ENCODE measurements at places on chromosomes 1 and 21. TPM values are rescaled to one million over a fixed set of nuclear protein-coding genes. Genes with fewer than 3 reads are reported as not detected.
A peak's percentile ranks its signal among the peaks of the same experiment; 100 is the strongest.

ZNF436 gene
- 12.4 TPM for total RNA-seq

OR2L5 gene
- not detected for total RNA-seq

SAMD13 gene
- total RNA-seq, result 1.7 TPM

SPRR1A gene
- total RNA-seq, result not detected

LEMD1 gene
- total RNA-seq, result not detected

GRIK1 gene
- total RNA-seq, result not detected

CALML6 gene
- total RNA-seq, result not detected

TMPRSS2 gene
- total RNA-seq, result not detected

GJC2 gene
- total RNA-seq, result 1.7 TPM

CTTNBP2NL gene
- total RNA-seq, result 12.6 TPM

KLHDC9 gene
- total RNA-seq, result 5.2 TPM

NCMAP gene
- 0.27 TPM for total RNA-seq

MIXL1 gene
- total RNA-seq, result not detected

SFN gene
- total RNA-seq, result not detected

NBPF4 gene
- not detected for total RNA-seq

DNA sequence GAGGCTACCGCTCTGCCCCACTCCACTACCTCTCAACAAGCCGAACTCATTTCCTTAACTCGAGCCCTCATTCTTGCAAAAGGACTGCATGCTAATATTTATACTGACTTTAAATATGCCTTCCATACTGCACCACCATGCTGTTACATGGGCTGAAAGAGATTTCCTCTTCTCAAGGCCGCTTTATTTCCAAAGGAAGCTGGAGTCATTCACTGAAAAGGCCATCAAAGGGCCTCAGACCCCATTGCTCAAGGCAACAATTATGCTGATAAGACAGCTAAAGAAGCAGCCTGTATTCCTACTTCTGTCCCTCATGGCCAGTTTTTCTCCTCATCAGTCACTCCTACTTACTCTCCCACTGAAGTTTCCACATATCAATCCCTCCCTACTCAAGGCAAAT, 6.9 kb upstream of the HPDL start:
- no peak for DNase-seq

- no peak for DNase-seq
Observed at GRCh38 chr1:67084765-67085318, 30.9 kb upstream of the SLC35D1 start.

DNA sequence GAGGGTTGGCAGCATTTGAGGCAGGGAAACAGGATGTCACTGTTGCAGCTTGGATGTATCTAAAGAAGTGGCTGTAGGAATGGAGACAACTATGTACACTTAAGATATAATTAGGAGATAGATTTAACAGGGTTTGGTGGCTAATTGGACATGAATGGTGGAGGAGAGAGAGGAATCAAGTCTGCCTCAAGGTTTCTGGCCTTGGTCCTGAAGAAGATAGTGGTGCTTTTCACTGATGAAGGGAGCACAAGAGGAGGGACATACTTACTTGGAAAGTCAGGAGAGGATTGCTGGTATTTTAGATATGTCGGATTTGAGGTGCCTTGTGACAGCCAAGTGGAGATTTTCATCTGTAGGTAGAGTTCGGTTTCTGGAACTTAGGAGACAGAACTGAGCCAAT, 123.9 kb downstream of the ST6GALNAC3 start:
- DNase-seq, result no peak

GRCh38 chr1:188660572-188660971, 1817.1 kb downstream of the BRINP3 start:
- no peak for DNase-seq

- DNase-seq, result no peak
Observed at GRCh38 chr1:91673613-91674012, 173.0 kb downstream of the CDC7 start.

DNA sequence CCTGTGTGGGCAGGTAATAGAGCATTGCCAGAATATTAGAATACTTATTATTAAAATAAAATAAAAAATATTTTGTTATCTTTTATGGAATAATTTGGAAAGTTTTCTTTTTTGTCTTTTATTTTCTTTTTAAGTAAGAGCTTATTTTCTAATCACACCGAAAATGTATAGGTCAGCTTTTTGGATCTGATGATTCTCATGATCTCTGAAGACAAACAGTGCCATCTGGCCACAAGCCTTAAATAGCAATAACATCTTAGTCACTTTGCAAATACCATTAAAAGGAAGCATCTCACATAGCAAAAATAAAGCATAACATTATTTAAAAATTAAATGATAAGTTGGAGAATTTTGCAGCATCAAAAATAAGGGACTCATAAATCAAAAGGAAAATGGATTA, 213.8 kb downstream of the PLA2G4A start:
- DNase-seq, result no peak

DNA sequence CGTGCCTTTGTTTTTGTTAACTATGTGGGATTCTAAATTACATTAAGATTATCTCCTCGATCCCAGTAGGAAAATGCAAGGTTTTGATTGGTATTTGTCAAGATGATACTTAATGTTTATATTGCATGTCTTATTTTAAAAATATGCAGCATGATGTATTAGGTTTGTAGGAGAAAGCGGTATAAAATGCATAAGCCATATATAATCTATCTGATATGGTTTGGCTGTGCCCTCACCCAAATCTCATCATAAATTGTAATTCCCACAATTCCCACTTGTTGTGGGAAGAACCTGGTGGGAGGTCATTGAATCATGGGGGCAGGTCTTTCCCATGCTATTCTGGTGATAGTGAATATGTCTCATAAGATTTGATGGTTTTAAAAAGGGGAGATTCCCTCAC, 198.1 kb upstream of the NCAM2 start:
- DNase-seq, result no peak

DNA sequence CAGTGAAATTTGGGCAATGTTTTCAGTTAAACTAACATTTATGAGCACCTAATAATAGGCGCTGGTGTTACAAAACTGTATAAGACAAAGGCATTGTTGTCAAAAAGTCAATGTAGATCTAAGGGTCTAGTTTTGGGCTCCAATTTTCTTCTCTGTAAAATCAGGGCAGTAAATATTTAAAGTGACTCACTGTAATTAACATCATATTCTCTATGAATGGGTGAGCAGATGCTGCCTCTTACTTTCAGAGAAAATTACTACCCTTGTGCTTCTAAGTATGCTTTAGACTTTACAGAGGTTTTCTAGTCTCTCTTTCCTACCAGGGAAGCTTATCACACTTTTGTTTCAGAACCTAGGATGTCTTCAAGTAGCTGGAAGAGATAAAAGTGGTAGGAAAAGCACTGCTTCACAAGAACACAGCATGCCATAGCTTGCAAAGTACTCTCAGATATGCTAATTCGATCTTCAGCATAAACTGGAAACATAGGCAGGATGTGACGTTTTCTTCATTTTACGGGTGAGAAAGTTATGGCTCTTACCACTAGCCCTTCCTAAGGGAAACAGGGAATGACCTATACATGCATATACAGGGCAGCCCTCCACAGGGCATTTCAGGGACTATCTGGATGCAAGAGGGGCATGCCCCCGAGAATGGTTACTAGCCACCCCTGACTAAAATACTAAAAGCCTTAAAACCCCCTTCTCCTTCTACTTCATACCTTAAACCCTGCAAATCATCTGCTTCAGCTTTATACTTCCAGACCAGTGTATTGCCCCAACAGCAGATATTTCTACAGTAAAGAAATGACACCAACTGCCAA, 2.6 kb downstream of the C1orf116 start:
- no peak for DNase-seq

GRCh38 chr1:154835531-154836324, 34.4 kb downstream of the KCNN3 start:
- DNase-seq, result no peak

DNA sequence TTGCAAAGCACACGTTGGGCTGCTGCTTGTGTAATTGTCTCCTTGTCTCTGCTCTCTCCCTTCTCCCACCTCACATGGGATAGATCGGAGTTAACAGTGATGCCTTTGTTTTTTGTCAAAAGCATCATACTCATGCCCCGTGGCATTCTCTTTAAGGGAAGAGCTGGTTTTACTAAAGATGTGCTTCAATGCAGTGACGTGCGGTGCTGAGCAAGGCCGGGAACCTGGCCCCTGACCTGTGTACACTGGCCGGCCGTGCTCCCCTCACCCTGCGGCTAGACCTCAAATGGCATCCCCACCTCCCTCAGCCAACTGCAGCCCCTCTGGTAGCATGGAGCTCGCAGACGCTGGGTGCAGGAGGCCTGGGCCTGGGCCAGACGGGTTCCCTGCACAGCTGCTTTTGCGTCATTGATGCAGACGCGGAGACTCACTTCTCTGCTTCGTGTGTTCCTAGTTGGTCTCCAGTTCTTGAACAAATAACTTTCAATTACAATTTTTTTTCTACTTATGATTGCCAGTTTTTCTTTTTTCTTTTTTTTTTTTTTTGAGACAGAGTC, 19.9 kb downstream of the AGPAT3 start:
- DNase-seq, result peak; percentile 63

GRCh38 chr1:50426108-50426700, 3.0 kb upstream of the DMRTA2 start:
- DNase-seq, result no peak

DNA sequence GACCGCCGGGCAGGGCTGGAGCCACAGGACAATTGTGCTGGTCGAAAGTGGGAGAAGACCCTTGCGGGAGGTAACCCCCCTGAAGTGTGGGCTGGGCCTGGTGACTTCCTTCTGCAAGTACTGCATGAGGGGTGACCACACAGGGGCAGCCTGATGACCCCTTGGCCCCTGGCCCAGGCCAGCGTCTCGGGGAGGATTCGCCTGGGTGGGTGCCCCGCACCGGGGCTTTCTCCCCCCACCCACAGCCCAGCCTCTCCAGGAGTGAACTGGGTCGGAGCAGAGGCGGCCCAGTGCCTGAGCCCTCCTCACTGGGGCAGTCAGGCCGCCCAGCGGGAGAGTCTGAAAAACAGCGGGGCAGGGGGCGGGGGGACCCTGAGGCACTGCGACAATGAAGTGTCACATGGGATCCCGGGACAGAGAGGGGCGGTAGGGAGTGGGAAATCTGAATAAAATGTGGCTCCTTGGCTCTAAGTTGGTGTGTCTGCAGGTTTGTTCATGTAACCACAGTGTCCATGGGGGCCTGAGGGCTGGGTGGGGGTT, 1.6 kb upstream of the DNMT3L start:
- no peak for DNase-seq

DNA sequence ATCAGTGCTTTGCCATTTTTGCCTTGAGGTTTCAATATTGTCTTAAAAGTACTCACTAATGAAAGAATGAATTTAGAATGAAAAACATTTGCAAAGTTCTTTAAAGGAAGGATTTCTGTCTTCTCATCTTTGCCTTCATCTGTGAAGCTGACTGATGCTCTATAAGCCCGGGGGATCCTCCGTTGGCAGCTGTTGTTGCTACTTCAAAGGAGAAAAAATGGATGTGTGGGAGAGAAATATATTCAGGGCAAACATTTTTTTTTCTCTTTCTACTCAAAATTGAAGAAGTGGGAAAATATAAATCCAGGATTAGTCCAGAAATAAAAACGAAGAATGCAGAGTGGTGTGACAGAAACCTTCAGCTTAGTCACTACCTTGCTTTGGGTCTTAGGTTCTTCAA, 142.5 kb downstream of the OLFM3 start:
- DNase-seq, result no peak

DNA sequence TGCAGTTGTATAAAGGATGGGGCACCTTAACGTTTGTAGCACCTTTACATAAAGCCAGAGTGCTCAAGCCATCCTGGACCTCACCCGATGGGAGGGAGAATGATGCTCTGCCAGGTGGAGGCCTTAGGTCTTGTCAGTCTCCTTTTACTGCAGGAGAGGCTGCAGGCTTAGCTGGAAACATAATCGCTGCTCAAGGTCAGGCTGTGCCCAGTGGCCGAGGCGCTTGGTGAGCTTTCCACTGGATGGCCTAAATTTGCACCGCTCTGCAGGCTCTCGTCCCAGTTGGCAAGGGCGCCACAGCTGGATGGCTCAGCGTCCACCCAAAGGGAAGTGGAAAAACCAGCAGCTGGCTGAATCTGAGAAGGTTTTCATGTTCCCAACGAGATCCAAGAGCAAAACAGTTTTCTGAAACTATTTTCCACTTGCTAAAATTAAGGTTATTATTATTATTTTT, 438.9 kb downstream of the CAMTA1 start:
- no peak for DNase-seq

GRCh38 chr1:19633106-19633505, 11.0 kb upstream of the NBL1 start:
- no peak for DNase-seq

DNA sequence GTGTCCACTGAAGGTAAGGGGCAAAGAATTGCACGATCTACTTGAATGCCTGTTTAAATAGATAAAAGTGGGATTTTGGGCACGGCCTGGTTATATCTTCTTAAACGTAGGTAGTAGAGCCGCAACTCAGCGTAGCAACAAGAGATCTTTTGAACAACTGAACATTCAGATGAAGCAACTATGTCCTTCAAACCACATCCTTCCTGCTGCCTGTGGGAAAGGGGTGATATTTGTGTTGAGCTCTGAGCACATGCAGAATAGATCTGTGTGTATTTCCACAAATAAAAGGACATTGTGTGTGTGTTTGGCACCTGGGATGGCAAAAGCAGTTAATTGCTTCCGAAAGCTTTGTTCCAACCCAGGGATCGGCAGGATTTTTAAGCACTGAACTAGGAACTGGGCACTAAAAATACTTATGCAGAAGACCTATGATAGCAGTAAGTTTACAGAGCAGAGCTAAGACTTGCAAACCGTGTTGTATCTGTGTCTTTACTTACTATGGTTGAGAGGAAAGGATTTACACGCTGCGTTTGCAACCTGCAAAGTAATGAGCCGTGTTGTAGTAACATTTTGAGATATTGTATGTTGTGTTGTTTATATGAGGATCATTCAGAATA, 333.4 kb downstream of the CHRM3 start:
- DNase-seq, result no peak

- DNase-seq, result no peak
Observed at GRCh38 chr1:69568421-69569174, 876 bp downstream of the LRRC7 start.

DNA sequence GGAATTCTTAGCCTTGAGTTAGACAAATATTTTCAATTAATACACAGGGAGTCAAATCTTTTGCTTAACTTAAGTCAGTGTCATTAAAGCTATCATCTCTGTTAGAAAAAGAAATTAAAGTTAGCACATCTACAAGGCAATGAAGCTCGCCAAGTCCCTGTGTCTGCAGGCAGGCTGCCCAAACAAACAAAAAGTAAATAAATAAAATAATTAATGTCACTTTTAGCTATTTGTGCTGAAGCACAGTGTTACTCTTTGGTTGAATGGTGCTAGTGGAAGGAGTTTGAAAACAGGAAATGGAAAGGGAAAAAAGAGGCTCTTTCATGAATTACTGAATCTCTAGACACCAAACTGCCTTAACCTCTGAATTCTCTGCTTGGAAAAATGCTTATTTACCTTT, 37.1 kb upstream of the COL11A1 start:
- DNase-seq, result no peak

GRCh38 chr1:153553096-153553495, 4.0 kb upstream of the S100A3 start:
- DNase-seq, result peak; percentile 10

- DNase-seq, result no peak
Observed at GRCh38 chr1:53299233-53299632, 28.6 kb downstream of the LRP8 start.

- no peak for DNase-seq
Observed at GRCh38 chr1:83996621-83997020, 2.3 kb downstream of the TTLL7 start.
